ENCODE measurements at places on chromosomes 12 and 14.

DNA sequence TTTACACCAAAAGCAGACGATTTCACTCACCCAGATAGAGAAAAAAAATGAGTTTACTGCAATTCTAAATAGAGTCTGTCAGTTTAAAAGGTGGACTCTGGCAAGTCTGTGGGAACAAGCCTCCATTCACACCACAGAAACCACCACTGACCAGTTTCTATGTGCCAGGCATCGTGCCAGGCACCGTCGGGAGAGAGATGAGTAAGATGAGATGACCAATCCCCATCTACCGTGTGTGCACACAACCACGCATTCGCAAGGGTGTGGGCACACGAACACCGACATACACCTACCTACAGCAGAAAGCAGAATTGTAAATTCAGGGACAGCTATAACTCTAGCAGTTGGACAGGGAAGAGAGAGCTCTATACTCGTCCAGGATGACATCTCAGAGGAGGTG lies 58.3 kb downstream of the PRIMA1 start:
- no peak for DNase-seq

DNA sequence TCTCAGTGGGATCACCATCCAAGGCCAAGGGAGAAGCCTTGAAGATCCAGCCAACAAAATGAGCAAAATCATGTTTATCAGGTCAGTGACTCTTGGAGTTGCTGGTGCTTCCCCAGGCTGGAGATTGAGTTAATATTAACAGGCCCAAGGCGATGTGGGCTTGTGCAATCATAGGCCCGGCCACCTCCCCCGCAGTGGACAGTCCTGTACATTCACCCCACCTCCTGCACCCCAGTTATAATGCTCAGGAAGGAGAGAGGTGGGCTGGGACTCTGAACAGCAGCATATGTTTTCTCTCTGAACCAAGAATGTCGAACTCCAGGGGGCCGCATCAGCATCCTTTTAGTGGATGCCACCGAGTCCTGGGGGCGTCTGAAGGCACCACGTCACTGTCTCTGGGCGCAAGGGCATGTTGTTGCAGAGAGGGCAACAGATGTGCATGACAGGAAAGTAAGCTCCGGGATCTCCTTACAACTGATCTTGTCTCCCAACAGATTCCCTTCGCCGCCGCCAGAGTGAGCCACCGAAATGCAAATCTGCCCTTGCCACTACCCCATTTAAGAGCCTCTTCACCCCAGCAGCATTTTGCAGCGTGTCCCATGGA lies 32.2 kb upstream of the SERPINA6 start:
- DNase-seq, result peak; percentile 75

GRCh38 chr14:64692189-64692985 lies 11.8 kb upstream of the PLEKHG3 start:
- no peak for DNase-seq

DNA sequence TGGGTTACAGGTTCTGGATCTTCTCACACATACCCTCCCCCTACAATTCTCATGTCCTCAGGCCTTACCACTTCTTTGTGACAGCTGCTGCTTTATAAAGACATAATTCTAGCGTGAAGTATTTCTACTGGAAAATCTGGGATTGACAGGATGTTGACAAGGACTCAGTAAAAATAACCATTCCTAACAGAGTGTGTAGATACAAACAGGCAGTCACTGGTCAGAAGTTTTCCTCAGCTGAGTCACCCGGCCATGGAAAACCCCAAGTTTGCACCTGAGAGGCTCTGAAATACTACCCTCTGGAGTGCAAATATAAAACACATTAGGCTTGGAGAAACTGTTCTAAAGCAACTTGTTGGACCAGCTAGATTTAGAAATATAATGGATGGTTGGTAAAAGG lies 54.4 kb downstream of the SPPL3 start:
- no peak for DNase-seq

GRCh38 chr14:54444681-54445080 lies 3.5 kb upstream of the CNIH1 start:
- no peak for DNase-seq

DNA sequence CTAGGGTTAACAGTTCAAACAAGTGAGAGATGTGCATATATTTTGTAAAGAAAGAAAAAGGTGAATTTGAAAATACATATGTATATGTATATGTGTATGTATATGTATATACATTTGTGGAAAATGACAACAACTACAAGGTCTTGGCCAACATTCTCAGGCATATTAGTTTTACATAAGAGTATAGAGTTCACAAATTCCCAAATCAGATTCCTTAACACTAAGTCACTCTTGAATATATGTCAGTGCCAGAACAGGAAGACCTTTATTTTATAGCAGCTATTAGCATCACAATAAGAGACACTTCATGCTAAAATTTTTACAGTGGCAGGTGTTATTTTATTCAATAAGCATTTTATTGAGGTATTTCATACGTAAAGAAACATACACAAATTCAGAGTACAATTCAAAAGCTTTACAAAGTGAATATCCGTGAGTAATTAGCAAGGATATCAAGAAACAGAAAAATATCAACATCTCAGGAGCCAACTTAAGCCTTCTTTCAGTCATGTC lies 179.7 kb downstream of the SLC6A15 start:
- no peak for DNase-seq

- DNase-seq, result no peak
These were observed 83.6 kb downstream of the CCDC92 start for GRCh38 chr12:123888989-123889388.

GRCh38 chr12:22733756-22734155 lies 108.8 kb downstream of the ETNK1 start:
- no peak for DNase-seq

- no peak for DNase-seq
These were observed 75.8 kb upstream of the CCDC91 start for GRCh38 chr12:28114488-28114887.

DNA sequence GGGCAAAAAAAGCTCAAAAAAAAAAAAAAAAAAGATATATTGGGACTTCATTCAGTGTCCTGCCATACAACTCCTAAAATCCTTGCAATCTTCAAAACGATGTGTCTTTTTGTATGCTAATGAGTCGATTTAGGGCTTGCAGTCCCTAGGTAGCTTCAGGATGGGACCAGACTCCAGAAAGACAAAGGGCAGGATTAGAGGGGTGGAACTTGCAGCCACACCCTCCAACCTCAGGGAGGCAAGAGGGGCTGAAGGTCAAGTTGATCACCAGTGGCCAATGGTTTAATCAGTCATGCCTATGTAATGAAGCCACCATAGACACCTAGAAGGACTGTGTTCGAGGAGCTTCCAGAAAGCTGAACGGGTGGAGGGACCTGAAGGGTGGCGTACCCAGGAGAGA lies 29.3 kb downstream of the TEAD4 start:
- peak; percentile 40 for DNase-seq

DNA sequence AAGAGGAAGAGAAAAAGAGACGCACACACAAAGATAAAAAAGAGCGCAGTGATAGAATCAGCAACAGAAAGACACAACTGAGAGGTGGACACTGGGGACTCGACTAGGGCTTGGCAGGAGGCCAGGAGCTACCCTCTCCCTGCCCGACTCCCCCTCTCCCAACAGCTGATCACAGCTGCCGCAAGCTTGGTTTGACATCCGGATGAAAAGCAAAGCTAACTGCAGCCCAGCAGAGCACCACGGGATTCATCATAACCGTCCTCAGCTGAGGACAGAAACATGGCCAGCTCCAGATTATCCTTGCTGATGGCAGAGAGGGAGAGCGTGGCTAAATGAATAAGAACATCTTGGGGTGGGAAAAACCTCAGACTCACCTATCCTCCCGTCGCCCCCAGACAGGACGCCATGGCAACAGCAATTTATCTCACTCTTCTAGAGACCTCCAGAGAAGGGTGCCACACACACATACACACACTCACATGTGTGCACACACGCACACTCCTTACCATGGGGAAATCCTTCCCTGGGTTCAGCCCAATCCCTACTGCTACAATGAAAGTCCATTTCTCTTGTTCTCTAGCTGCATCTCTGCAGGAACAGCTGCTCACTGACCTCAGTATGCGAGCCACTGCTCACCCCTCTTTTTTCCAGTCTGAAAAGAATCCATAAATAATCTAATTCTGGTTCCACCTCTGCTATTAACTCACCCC lies 135.3 kb downstream of the NTF3 start:
- no peak for DNase-seq

GRCh38 chr14:23443881-23444280 lies 8.4 kb upstream of the MYH7 start:
- DNase-seq, result no peak

- DNase-seq, result no peak
These were observed 36.3 kb upstream of the PLEKHA5 start for GRCh38 chr12:19093218-19093617.

GRCh38 chr14:72646861-72647528 lies 246.9 kb downstream of the DPF3 start:
- no peak for DNase-seq

GRCh38 chr12:71935594-71935993 lies 3.1 kb upstream of the TPH2 start:
- DNase-seq, result no peak

DNA sequence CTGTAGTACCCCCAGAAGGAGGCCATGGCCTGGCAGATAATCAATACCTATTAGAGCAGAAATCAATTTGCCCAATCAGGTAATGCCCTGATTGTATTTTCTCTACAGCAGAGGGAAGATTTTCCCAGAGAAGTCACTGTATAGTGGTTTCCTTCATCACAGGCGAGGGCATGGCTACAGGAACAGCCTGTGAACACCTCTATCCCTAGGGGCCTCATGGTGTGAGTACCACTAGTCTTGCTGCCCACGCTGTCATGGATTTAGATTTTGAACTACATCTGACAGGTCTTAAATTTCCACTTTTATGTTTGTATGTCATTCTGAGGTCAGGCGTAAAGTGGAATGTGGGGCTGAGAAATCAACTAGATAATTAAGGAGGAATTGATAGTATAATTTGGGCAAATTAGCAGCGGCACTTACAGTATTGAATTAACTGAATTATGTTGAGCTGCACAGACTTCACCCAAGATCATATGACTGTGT lies 42.4 kb upstream of the STXBP6 start:
- no peak for DNase-seq

DNA sequence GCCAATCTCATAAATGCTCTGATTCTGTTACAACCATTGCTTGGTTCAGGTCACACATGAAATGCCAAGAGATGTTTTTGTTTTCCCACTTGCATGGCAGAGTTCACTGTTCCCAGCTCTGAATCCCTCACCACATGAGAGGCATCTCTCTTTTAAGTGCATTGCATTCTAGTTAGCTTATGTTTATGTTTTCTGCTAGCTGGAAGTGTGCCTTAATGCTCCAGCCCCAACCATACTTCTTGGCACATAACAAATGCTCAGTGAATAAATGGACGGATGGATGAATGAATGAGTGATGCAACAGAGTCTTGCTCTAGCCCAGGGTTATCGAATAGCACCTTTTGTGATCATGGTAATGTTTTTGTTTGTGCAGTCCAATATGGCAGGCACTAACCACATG lies 197.3 kb downstream of the PPM1H start:
- DNase-seq, result no peak

DNA sequence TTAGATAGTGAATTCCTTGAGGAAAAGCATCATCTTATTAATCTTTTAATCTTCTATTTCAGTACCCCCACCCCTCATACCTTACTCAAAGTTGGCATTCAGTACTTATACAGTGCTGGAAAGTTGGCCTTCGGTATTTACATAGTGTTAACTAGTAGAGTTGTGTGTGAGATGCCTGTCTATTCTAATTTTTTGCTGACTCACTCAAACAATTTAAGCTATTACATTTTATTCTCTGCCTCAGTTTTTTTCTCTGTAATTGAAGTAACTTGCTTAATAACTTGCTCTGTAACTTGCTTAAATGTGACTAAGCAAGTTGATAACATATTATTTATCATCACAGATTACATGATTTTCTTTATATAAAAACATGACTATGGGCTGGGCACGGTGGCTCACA lies 20.3 kb downstream of the DNAL1 start:
- DNase-seq, result no peak

GRCh38 chr12:103667125-103667524 lies 80.1 kb downstream of the STAB2 start:
- DNase-seq, result no peak

Measured in ELF-1 (cell line).